ENCODE measurements at places on chromosomes 2 and 18.

DNA sequence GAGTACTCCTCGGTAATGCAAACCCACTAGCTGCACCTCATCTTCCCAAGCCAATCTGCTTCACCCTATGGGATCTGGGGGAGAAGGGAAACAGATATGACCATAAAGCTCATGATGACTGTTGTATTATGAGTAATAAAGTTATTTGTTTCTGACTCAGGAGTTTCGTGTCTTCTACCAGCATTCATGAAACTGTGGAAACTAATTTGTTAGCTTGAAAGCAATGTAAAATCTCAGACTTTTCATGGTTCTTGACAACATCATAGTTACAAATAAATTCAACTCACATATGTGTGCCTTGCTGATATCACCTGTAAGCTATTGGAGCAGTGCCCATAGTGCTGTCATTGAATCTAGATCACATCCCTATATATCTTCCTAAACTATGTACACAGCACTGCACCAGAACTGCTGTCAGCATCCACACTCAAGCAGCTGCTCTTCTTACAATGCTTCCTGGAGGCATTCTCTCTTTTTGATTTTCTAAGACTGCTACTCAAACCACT lies 135.6 kb upstream of the KYNU start:
- DNase-seq: no peak

DNA sequence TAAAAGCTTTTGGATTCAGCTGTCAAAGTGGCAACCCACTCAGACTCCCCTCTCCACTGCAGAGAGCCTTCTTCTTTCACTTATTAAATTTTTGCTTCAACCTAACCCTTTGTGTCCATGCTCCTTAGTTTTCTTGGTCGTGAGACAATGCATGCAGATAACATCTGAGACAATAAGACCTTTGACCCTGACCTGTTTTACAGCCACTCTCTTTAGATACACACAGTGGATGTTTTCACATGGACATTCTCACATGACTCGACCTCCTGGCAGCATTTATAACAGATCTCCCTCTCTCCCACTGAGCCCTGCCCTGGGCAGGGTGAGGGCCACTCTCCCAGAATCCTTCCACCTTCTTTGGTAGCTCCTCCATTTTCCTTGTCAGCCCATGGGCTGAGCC lies 30.4 kb upstream of the IL36G start:
- DNase-seq: no peak

DNA sequence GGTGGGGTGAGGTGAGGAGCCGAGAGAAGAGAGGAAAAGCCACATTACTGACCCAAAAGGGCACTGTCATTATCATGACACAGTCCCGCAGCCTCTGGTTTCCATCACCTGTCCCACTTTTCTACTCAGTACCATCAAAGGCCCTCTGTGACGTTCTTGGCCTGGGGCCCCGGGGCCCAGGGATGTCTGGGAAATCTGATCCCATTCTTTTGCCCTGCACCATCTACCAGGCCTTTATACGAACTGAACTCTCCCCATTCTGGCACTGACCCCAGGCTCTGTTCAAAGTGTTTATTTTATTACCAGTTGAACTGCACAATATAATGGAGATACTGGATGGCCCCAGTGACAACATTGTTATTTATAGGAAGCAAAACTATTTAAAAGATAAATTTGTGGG lies 89.1 kb downstream of the COL6A3 start:
- DNase-seq: no peak

- peak; percentile 31 for DNase-seq
These were observed 86.6 kb downstream of the MARCO start for GRCh38 chr2:119028327-119029174.

DNA sequence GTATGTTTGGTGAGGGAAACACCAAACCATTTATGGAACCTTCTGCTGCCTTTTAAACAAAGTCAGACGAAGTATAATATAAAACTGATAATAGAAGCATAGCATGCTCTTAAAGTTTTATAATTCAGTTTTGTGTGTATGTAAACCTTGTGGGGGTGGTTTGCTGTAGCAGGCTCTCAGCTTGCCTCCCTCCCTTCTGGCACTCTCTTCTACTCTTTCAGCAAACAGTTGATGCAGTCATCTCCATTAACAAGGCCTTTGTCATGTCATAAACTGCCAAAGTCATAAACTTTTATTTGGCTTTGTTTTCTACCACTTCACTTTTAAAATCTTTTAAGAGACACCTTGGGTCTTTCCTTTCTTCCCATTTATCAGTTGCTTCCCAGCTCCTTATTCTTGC lies 448.2 kb upstream of the SETBP1 start:
- no peak for DNase-seq

DNA sequence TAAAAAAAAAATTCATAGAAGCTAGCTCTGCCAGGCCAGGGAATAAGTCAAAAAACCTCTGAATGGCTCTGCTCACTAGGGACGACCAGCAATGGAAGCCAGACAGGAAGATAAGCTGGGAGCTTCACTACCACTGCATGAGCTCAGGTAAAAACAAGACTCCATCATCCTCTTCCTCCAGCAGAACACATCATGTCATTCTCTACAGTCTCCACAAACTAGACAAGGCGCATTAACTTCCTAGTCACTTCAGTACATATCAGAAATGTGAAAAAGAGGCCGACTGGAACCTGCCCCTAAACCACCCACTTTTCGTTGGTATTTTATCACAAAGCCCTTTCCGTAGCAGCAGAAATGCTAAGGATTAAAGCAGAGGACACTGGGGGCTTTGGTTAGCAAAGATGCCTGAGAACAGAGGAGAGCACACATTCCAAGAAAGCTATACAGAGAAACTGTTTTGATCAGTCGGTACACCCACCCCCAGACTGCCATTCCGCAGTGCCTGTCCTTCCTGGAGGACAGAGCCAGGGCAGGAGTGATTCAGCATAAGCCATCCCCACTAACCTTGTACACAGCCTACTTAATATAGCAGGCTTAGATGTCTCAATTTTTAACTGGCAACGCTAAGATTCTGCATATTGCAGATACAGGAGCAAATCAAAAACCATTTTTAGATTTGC lies 53.4 kb downstream of the AAK1 start:
- DNase-seq: no peak

GRCh38 chr18:23283916-23284430 lies 148.7 kb downstream of the CABLES1 start:
- no peak for DNase-seq

- DNase-seq: no peak
These were observed 86.9 kb upstream of the DTNB start for GRCh38 chr2:25760297-25760696.

GRCh38 chr2:14125624-14126293 lies 506.8 kb upstream of the LRATD1 start:
- no peak for DNase-seq

GRCh38 chr2:16071039-16071864 lies 130.9 kb downstream of the MYCN start:
- DNase-seq: no peak

DNA sequence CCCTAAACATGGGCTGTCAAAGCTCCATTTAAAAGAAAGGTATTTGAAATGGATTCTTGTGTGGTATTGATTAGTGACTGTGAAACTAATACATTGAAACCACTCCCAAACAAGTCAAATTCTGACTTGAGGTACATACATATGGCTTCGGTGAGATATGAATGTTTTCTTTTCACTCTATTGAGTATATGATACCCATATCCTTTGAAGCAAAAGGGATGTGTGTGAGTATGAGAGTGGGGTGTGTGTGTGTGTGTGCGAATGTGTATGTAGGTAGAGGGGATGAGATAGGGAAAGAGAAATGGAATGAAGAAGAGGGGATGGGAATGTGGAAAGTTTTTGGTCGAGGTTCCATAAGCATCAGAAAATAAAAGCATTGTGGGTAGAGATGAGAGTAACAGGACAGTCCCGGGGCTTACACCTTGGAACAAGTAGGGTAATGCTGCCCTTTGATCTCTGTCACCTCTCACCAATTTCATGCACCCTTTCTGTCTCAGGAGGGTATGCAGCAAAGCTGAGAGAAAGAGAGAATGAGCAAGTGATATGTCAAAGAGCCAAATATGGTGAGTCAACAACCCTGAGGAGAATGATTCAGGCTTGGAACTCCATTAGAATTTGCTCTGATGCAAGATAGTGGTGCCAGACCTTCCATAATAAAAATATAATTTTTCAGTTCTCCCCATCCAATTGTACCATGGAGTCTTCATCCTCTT lies 64.0 kb upstream of the ZEB2 start:
- peak; percentile 44 for DNase-seq

DNA sequence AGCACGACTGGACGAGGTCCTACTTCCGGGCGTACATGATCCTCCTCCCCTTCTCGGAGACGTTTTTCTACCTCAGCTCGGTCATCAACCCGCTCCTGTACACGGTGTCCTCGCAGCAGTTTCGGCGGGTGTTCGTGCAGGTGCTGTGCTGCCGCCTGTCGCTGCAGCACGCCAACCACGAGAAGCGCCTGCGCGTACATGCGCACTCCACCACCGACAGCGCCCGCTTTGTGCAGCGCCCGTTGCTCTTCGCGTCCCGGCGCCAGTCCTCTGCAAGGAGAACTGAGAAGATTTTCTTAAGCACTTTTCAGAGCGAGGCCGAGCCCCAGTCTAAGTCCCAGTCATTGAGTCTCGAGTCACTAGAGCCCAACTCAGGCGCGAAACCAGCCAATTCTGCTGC lies 24.8 kb downstream of the LYPD1 start:
- no peak for DNase-seq

GRCh38 chr18:63683152-63683551 lies 19.6 kb upstream of the SERPINB11 start:
- DNase-seq: peak; percentile 30

- no peak for DNase-seq
These were observed 21.1 kb downstream of the NFU1 start for GRCh38 chr2:69416147-69416546.

DNA sequence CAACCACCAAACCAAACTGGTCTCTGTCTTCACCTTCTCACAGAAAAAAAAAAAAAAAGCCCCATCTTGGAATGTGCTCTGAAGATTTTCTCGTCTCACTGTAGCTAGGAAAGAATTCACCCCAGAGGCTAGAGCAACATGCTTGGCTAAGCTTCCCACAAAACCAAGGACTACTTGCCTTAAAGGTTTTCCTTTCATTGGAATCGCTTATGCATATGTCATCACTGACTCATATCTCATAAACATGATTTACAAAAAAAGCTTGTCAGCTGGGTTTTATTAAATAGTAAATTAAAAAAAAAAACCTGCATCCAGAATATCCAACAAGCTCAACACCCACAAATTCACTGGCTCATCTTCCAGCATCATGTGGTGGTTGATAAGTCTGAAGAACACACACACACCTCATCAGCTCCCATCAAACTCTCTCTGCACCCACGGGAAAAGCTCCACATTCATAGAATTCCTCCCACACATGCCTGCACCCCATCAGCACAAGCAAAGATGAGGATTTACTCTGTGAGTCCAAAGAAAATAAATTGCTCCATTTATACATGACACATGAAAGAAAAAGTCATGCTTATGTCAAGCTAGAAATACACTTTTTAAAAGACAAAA lies 182.0 kb upstream of the TRIB2 start:
- DNase-seq: peak; percentile 81

- no peak for DNase-seq
These were observed 33.5 kb downstream of the INPP4A start for GRCh38 chr2:98478088-98478551.

- DNase-seq: no peak
These were observed 1042.3 kb upstream of the NRXN1 start for GRCh38 chr2:52074130-52074719.

- no peak for DNase-seq
These were observed 3.6 kb downstream of the VIL1 start for GRCh38 chr2:218422403-218423086.

Measured in myocyte (in vitro differentiated cells).